ENCODE measurements at places on chromosomes 5 and 9.

GRCh38 chr5:1068895-1069719 is 42.8 kb downstream of the SLC12A7 start:
- no peak for DNase-seq

GRCh38 chr9:4021621-4022213 is 278.2 kb downstream of the GLIS3 start:
- no peak for DNase-seq

DNA sequence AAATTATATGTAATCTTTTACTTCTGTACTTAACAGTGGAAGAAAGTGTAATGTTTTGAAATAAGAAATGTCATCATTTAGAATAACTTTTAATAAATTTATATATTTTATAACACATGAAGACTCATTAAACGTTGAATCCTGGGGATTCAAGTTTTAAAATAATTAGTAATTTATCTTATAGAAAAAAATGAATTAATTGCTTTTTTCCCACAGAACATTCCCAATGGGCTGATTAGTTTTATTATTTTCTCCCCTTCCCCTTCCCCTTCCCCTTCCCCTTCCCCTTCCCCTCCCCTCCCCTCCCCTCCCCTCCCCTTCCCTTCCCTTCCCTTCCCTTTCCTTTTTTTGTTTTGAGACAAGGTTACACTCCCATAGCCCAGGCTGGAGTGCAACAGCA is 79.7 kb downstream of the MRPS30 start:
- no peak for DNase-seq

DNA sequence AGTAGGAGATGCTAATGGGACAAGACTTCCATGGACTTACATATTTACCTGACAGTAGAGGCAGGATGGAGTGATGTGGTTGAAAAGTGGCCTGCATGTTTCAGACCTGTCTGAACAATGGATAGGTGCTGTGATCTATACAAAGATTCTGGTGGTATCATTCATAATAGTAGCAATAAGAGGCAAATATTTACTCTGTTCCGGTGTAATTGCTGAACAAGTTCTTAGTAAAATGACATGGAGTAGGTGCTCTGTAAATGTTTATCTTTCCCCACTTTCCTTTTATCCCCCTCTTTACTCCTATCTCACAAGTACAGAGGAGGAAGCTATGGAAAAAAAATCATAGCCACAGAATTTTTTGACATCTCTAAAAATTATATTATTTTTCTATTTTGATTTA is 159.0 kb upstream of the SLC12A2 start:
- peak; percentile 55 for DNase-seq

- no peak for DNase-seq
Observed at GRCh38 chr5:132492386-132493125, 2.0 kb upstream of the IRF1 start.

Data from DMS79 (cell line).